ENCODE measurements at places on chromosomes 16 and 17.

GRCh38 chr17:43550754-43551153, 4.6 kb upstream of the ETV4 start:
- no peak for DNase-seq

GRCh38 chr16:10780628-10781027, 37.0 kb downstream of the NUBP1 start:
- DNase-seq: no peak

DNA sequence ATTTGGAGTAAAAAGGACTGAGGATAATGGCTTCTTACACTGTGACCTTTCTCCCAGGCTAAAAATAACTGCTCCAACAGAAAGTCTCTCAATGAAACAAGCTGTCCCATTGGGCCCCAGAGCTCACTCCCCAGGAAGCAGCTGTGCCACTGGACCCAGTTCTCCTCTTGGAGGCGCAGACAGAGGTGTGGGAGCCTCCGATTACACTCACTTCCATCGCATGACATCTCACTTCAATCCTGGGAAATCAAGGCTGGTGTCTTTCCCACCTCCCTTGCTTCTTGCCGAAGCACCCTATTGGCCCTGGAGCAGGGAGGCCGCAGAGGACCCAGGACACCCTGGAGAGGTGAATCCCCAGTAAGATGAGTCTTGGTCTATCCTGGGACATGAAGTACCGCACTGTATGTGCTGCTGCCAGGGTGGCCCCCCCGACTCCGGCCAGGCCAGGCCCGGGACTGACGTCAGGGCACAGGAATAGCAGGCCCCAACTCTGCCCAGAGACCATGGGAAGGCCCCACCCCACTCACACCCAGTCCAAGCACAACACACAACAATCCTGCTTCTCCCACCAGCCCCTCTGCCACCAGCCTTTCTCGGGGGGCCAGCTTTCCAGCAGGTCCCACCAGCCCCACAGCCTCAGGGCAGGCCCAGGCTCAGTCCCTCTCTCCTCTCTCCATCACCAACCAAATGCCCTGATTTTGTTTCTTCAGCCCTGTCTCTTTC, 29.5 kb downstream of the SRL start:
- DNase-seq: no peak

GRCh38 chr17:7213895-7214299, 5.7 kb downstream of the DLG4 start:
- DNase-seq: peak; percentile 75

DNA sequence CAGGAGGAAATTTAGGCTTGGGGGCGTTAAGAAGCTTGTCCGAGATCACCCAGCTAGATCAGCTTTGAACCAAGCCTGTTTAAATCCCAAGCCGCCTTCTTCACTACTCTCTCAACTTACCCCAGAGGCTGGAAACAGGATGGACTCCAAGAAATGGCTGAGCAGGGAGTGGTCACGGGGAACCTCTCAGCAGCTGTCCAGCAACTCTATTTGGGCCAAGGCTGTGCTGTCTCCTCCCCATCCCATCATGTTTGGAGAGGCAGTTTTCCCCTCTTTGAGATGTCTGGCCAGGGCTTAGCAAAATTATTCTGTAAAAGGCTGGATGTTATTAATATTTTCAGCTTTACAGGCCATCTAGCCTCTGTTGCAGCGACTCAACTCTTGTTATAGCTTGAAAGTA, 305.7 kb downstream of the RBFOX1 start:
- DNase-seq: no peak

DNA sequence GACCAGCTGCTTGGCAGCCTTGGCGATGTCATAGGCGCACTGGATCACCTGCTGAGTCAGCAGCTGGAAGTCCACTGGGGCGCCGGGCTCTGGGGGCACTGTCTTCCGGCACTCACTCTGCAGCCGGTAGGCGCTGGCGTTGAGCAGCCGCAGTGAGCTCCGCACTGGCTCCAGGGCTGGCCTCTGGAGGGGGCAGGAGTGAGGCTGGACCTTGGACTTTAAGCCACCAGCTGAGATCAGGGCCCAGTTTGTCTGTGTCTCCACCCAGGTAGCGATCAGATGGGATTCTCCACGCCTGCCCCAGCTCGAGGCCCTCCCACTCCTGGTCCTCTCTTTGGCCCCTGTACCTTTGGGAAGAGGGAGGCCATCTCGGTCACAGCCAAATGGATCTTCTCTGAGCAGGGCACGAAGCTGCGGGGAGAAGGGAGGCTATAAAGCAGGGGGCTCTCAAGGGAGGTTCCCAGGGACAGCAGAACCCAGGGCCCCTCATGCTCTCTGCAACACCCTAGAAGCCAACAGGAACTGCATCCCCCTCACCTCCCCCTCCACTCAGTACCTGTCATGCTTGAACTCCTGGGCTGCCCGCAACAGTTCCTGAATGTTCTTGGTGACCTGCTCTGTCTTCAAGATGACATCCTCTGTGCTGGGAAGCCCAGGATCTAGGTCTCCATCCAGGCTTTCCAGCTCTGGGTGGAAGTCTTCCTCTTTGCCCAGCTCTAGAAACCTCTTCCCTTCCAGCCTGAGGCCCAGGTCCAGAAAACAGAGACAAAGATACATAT, 6.4 kb downstream of the TP53I13 start:
- no peak for DNase-seq

DNA sequence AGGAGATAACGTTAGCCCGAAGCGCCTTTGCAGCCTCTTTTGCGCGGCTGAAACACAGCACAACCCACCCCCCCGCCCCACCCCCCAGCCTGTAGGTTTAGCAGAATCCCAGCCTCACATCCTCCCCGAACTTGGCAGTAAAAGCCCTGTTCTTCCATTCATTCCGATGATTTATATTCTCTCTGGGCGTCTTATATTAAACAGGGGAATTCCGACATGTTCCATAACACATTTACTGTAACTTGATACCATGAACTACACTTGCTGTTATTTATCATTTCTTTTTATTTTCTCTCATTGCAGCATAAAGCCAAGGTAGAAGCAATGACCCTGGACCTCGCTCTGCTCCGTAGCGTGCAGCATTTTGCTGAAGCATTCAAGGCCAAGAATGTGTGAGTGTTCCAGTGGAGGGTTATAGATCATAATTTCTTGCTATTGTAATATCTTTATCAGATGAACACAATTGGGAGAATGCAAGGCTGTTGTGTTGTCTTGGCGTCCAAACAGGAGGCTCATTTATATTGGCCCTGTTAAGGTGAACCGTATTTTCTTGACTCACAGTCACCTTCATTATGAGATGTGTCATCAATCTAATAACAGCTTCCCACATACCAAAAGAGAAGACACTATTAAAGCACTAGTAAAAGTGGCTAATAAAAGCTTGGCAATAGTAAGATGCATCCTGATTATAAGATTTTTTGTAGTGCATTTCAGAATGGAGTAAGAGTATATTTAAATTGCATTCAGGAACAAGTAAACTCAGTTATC, 287.3 kb downstream of the WWOX start:
- no peak for DNase-seq
